ENCODE measurements at places on chromosomes 3 and 15. TPM values are rescaled to one million over a fixed set of nuclear protein-coding genes. Genes with fewer than 3 reads are reported as not detected.
A peak's percentile ranks its signal among the peaks of the same experiment; 100 is the strongest.

GRCh38 chr15:36899696-36900095 lies 200.7 kb downstream of the MEIS2 start:
- DNase-seq, result no peak

DNA sequence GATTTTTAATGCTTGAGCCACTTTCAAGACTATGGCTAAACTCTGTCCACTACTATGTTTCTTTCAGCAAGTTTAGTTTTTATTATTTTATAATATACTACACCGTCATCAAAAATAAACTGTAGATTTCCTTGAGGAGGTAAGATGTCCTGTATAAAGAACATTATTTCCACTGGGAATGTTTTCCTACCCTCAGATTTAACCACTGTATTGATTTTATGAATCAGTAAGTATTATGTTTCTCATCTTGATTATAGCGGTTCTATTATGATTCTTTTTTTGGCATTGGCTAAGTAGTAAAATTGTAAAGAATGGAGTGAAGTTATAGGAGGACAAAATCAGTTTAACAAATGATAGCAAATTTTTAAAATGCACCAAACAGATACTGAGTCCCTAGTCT lies 44.4 kb downstream of the ADAM10 start:
- no peak for DNase-seq

GRCh38 chr3:56536735-56537134 lies 20.2 kb upstream of the CCDC66 start:
- DNase-seq, result no peak

DNA sequence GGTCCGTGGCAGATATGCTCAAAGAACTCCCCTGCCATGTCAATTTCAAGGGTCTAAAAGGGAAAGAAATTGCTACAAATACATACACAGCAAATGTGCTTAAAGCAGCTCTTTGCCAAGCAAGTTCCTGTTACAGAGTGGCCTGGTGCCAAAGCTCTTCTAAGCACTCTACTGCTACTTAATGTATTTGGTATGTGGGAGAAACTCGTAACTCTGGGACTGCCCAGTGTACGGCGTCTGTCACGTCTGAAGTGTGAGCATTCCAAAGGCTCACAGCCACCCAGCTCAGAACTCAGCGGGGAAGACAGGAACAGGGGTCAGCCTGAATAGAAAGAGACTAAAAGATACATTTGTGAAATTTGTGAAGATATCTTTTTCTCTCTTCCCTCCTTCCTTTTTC lies 54.6 kb downstream of the RBMS3 start:
- DNase-seq, result peak; percentile 92

- DNase-seq, result no peak
These were observed 73.0 kb upstream of the PCSK6 start for GRCh38 chr15:101562428-101563059.

DNA sequence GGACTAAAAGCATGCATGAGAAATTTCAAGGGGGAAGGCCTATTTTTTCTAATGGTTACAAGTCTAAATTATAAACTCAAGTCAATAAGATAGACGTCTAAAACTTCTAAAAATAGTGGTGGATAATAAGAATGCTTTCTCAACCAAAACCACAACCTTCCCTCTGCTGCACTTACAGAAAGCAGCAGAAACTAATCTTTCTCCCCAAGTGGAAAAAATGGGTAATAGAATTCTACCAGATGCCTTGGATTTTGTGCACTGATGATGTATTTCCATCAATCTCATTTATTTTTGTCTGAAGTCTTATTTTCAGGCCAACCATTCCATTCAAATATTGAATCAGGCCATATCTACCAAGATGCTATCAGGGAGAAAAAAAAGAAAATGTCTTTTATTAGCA lies 344.7 kb downstream of the NEK10 start:
- no peak for DNase-seq

The SENP5 gene
- polyA plus RNA-seq, result 34.7 TPM

The CIB2 gene
- polyA plus RNA-seq, result 41.1 TPM

The GOLGA6L4 gene
- polyA plus RNA-seq, result 24.2 TPM

Data from renal pelvis (tissue), 12 donors.